Muscle of arm (tissue), 14 donors: ENCODE measurements at places on chromosomes 2 and 18. TPM values are rescaled to one million over a fixed set of nuclear protein-coding genes. Genes with fewer than 3 reads are reported as not detected.

Gene EVX2
- not detected for polyA plus RNA-seq

Gene FBXO11
- 51.0 TPM for polyA plus RNA-seq

Gene CCNYL1
- 14.6 TPM for polyA plus RNA-seq

Gene KCTD1
- 6.7 TPM for polyA plus RNA-seq

Gene SSB
- 110 TPM for polyA plus RNA-seq

Gene LOXHD1
- 3.6 TPM for polyA plus RNA-seq

Gene TBC1D8
- polyA plus RNA-seq = 18.5 TPM

Gene PPIG
- 103 TPM for polyA plus RNA-seq

Gene PLA2R1
- polyA plus RNA-seq = 3.4 TPM

Gene EDAR
- 0.18 TPM for polyA plus RNA-seq

Gene ACADL
- polyA plus RNA-seq = not detected

Gene OR6B2
- not detected for polyA plus RNA-seq

Gene MGAT4A
- 3.9 TPM for polyA plus RNA-seq

Gene MATN3
- 1.5 TPM for polyA plus RNA-seq

Gene OSBPL6
- polyA plus RNA-seq = 5.0 TPM

Gene TNFRSF11A
- 3.5 TPM for polyA plus RNA-seq

Gene COL6A3
- 206 TPM for polyA plus RNA-seq

Gene STPG4
- polyA plus RNA-seq = 0.14 TPM

Gene CROCC2
- polyA plus RNA-seq = 0.30 TPM

Gene TXNDC2
- not detected for polyA plus RNA-seq

Gene TWIST2
- polyA plus RNA-seq = 3.5 TPM

Gene FARSB
- polyA plus RNA-seq = 30.3 TPM

Gene SPHKAP
- 36.3 TPM for polyA plus RNA-seq

Gene CD28
- 3.0 TPM for polyA plus RNA-seq
